ENCODE measurements at places on chromosomes 13 and 19.

GRCh38 chr13:44385401-44385800 lies 11.8 kb downstream of the SERP2 start:
- DNase-seq, result no peak

DNA sequence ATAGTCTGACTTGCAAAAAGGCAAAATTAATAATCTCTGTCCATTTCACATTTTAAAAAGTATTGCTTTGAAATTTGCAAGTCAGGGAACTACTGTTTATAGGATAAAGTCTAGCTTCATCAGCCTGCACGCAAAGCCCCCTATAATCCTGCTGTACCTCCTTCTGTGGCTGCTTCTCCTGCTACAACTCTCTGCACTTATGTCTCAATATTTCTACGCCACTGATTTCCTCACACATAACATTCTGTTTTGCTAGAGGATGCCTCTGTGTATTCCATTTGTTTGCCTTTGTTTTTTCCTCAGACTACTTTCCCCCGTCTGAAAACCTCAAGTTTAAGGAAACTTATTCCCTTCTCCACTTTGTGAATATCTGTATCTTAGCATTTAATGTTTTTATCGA lies 389.9 kb downstream of the RFC3 start:
- no peak for DNase-seq

DNA sequence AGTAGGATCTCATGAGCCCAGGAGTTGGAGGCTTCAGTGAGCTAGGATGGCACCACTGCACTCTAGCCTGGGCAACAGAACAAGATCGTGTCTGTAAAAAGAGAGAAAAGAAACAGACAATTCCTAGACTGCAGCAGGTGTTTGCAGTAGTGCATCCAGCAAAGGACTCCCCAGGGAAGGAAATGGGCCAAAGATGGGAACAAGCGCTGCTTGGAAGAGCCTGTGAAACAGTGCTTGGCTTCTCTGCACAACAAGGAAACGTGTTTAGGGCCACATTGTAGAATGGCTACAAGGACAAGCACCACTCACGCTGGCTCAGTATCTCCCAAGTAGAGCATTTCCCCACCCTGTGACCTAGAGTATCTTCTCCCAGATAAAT lies 35.5 kb upstream of the LDLR start:
- no peak for DNase-seq

DNA sequence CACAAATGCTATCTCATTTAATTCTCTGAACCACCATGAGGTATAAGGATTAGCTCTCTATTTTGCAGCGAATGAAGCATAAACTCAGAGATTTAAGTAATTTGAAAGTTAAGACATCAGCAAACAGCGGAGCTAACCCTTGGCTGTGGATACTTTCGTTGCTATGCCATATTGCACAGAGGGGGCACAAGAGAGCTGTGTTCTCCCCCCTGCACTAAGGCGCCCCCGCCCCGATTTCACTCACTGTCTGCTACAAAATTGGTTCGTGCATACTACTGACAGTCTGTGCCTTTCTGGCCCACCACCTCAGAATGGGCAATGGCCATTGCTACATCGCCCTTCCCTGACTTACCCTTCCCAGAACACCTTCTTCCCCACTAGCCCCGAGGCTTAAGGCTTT lies 105.7 kb upstream of the OBI1 start:
- no peak for DNase-seq

- DNase-seq, result no peak
These were observed 49.7 kb downstream of the COMP start for GRCh38 chr19:18741124-18742121.

GRCh38 chr19:39325778-39326665 lies 5.4 kb upstream of the LRFN1 start:
- no peak for DNase-seq

- no peak for DNase-seq
These were observed 97.9 kb downstream of the UGGT2 start for GRCh38 chr13:95955255-95955654.

- DNase-seq, result no peak
These were observed 138.0 kb downstream of the ENOX1 start for GRCh38 chr13:43648733-43649132.

DNA sequence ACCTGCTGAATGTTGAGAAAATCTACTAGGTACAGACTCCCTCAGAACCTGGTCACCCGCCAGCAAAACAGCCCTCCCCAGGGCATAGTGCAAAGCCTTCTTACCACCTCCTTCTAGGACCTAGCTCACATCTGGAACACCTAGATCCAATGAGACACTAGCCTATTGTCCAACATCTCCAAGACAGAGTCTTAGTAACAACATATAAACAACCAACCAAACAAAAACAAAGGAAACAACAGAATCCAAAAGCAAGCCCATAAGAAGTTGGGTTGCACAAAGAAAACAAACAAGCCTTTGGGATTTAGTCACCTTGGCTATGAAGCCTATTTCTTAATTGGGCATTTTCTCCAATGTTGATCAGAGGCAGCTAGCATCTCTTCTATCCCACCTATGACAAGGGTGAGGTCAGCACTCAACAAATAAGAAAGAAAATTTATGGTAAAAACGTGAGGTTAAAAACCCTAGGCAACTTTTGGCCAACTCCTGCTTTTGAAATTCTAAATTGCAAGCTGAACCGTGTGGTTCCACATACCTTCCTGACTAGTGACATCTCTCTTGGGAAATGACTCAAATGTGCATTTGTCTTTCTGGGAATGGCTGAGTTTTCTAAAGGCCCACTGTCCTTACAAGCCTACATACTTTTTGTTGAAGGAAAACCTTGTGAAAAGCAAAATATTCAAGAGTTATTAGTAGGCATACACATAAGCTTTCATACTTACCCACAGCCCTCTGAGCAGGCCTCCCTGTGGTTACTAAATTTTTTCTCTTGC lies 66.7 kb downstream of the FAM216B start:
- no peak for DNase-seq

DNA sequence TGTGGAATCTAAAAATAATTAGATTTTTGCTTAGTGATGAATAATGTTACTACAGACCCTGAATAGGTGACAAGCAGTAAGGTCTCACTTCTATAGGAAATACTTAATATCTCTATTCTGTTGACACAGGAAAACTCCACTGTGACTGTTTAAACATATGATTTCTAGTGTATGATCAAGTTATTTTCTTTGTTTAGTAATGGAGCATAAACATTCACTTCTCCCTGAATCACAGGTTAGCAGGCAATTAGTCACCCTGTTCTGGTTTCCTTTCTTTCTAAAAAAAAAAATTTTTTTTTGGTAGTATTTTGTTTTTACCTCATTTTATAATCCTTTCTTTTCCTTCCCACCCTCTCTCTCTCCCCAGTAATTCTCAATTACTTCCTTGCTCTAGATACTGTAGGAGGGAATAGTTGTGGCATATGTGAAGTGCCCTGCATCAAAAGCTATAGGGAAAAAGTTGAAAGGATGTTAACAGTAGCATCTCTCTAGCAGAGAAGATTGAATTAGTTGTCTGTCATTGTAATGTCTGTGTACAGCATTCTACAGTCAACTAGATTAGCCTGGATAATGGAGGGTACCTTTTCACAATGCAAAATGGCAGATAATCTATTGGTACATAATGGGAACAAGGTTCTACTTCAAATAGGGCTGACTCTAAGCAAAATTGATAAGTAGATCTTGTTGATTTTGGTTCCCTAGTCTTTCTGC lies 3.5 kb downstream of the HS6ST3 start:
- no peak for DNase-seq

- no peak for DNase-seq
These were observed 576.0 kb downstream of the PCDH17 start for GRCh38 chr13:58207501-58207900.

GRCh38 chr19:13228561-13228960 lies 78.3 kb downstream of the IER2 start:
- DNase-seq, result no peak

GRCh38 chr13:109767023-109767422 lies 19.4 kb downstream of the IRS2 start:
- DNase-seq, result no peak

DNA sequence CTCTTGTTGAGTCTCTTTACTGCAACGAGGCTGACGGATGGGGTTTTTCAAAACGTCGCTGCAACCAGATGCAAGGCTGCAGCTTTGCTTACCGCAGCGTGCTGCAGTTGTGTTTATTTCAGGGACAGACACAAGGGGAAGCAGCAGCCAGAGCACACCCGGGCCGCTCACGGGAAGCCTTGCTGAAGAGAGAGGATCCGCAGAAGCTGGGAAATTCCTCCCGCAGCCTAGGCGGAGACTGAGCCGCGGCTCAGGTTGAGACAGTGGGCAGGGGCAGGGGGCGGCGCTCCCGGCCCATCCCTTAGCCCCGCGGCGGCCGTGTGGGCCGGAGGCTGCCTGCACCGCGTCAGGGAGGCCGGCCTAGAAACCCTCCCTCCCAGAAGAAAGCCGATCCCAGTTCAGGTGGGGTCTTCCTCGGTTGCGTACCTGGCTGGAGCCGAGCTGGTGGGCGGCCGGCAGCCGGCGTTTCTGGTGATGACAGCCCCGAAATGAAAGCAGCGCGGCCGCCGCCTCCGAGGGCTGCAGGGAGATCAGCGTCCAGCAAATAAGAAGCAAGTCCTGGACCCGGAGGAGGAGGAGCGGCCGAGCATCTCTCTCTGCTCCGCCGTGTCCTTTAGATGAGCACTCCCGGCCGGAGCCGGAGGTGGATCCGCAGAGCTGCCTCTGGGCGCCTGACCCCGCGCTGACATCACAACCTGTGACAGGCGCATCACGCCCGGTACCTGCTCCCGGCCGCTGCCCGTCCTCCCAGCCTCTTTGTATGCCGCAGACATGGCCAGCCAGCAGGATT lies at the start of gene FRY:
TSS of gene FRY (plus strand) at position 750 of the 790 bp plus-strand sequence. CDS start at position 772, 22 bp downstream.
- DNase-seq, result peak; percentile 20

DNA sequence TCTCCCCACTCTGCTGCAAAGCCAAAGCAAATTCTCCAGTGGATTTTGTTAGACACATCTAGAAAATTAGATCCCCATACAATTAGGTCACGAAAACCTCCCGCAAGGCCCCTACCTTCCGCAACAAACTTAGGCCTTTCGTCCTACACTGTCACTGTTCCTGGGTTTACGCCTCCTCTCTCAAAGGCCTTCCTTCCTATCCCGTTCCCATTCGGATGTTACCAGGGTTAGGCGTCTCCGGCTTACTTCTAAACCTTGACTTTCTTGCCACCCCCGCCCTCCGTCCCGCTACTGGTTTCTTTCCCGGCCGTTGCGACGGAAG lies 754 bp downstream of the RNF6 start:
- no peak for DNase-seq

DNA sequence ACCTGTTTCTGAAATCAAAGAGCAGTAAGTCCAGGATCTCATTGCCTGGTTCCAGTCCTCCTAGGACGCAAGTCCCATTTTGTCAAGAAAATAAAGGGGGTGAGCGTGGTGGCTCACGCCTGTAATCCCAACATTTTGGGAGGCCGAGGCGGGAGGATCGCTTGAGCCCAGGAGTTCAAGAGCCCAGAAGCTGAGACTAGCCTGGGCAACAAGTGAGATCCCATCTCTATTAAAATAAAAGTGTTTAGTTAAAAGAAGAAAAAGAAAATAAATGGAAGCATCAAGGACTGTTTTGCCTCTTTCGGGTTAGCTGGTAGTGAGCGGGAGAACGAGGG lies 344 bp upstream of the HAUS5 start:
- no peak for DNase-seq

DNA sequence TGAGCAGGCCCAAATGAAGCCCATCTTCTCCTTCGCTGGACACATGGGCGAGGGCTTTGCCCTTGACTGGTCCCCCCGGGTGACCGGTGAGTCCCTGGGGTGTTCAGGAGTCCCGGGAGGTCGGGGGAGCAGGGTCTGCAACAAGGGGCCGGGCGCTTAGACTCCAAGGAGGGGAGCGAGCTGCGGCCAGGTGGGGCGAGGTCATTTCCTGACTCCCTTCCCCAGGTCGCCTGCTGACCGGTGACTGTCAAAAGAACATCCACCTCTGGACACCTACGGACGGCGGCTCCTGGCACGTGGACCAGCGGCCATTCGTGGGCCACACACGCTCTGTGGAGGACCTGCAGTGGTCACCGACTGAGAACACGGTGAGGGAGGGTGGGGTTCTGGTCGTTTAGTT lies 4.7 kb downstream of the GRWD1 start:
- DNase-seq, result no peak

- DNase-seq, result no peak
These were observed 17.7 kb downstream of the CEACAM8 start for GRCh38 chr19:42577016-42577415.

- DNase-seq, result no peak
These were observed 484.6 kb downstream of the TSHZ3 start for GRCh38 chr19:30864391-30865215.

DNA sequence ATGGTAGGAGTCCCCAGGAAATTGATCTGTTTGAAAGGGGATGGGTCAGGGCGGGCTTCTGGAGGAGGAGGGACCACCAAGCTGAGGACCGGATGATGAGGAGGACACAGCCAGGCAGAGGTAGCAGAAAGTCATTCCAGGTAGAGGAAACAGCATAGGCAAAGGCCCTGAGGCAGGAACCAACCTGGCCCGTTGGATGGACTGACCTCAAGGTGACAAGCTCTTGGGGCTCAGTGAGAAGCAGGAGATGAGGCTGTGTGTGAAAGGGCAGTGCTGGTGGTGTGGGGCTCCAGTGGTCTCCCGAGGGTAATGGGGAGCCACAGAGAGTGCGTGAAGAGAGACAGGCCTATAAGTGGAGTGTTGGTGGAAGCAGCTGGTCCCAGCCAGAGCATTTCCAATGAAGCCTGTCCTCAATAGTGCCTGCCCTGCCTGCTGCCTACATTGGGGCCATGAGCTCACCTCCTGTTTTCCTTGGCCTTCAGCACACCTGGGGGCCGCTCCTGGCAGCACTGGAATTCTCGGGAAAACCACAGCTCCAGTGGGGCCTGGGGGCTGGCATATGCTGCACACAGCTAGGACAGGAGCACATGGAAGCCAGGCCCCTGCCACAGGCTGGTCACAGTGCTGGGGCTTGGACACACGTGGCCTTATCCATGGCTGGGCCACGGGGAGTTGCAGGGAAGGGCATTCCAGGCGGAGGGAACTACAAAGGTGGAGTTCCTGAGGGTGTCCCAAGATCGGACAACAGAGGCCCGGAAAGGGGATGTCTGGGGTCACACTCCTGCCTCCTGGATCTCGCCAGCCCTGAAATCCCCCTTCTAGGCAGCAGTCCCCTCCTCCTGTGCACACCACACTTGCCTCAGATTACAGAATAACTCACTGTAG lies 2.3 kb upstream of the COMP start:
- no peak for DNase-seq
